ENCODE measurements at places on chromosomes 3 and 15.
A peak's percentile ranks its signal among the peaks of the same experiment; 100 is the strongest.

- no peak for DNase-seq
These were observed 38.4 kb downstream of the MEIS2 start for GRCh38 chr15:37061996-37062395.

DNA sequence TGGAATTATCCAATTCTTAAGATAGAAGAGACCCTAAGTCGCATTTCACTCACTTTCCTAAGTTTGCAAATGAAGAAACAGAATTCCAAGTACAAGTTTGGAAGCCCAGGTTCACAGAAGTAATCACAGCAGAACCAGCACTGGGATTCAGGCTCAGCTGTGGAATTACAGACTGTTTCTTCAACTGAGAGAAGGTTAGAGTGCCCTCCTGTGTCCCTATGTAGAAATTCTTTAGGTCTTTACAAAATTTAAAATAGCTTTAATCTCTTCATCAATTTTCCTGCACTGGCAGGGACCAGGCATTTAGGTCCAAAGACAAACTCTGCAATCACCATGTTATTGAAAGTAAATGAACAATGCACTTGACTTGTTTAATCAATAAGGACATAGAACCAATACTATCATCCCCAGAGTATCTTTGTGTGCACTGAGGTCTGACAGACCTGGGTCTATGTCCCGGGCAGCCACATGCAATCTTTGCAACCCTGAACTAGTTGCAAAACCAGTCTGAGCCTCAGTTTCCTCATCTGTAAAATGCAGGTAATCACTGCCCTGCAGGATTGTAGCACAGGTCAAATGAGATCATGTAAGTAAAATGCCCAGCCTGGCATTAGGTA lies 96.3 kb upstream of the ZBED2 start:
- DNase-seq: peak; percentile 58

DNA sequence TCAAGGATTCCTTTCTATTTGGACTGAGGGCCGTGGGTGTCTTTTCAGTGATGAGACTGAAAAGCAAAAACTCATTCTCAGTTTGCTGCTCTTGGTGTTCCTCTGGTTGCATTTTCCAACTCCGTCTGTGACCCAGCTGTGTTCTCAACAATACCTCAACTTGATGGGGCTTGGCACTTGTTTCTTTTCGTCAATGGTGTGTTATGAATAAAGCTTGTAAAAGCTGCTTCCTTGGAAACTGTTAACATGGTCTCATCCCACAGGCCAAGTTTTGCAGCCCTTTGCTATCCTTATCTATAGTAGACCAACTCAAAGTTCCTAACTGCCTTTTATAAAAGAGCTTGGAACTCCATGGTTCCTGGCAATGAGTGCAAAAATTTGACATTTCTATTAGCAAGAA lies 142.5 kb upstream of the UBE2E1 start:
- DNase-seq: no peak

DNA sequence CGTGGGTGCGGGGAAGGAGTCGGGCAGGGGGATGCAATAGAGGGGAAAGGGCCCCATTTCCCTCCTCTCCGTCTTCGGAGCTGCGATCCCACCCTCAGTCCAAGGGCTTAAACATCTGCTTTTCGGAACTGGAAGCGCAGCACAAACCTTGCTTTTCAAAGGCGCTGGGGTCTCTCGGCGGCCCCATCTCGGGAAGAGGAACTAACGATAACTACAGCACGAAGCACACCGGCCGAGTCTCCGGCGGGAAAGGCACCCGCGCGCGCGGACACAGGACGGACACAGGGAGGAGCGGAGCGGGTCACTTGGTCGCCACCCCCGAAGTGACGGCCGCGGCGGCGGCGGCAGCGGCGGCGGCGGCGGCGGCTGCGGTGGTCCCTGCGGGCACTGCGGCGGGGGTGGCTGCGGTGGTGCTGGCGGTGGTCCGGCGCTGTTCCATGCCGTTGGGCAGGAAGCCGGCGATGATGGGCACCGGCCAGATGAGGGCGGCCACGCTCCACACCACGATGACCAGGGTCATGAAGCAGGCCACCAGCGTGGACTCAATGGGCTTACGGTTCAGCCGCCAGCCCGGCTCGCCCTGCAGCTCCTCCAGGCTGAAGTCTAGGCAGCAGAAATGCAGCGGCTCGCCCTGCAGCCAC lies 1.1 kb downstream of the TMEM158 start:
- peak; percentile 68 for DNase-seq

GRCh38 chr15:69462030-69462492 lies 9.4 kb downstream of the RPLP1 start:
- no peak for DNase-seq

DNA sequence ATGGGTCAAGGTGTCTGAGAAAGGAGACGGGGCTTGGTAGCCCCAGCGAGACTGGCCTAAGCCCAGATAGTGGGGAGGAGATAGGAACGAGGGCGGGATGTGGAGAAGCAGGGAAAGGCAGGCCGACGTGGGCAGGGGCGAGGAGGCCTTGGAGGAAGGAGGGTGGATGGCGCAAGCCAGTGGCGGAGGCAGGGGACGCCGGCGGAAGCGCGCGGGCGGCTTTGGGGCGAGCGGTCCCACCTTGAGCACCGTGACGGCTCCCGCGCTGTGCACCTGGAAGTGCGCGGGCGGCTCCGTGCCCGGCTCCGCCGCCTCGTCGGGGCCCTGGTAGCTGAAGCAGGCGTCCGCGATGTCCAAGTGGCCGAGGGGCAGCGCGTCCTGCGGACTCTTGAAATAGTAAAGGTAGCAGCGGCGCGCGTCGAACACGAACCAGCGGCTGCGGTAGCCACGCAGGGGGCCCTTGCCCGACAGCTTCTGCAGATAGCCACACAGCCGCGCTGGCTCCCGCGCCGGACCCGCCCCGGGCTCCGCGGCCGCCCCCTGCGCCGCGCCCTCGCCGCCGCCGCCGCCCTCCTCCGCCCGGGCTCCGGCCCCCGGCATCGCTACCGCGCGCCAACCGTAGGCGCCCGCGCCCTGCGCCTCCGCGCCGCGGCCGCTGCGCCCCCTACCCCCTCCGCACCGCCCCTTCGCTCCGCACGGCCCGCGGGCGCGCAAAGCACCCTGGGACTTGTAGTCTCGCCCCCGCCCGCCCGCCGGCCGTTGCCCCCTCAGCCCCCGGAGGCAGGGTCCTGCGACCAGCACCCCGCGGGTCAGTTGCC lies at the start of gene TBC1D2B:
Gene TBC1D2B, minus strand, starts transcription at position 659 of the 818 bp plus-strand sequence. Its CDS starts 59 bp downstream, at position 600.
- DNase-seq: no peak

DNA sequence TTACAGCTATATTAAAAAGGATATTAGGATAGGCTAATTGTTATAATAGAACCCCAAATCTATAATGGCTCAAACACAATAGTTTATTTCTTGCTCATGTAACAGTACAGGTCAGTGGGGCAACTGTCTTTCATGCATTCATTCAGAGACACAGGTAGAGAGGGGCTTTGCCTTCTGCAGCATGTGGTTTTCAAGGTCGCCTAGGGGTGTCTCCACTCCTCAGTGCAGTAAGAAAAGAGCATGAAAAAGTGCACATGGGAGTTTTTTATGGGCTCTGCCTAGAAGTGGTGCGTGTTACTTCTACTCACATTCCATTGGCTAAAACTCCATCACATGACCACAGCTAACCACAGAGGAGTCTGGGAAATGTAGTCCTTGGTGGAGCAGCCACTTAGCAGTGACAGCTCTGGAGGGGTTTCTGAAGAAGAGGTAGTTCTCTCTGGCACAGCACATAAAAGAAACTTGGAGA lies 1.8 kb downstream of the ZBTB38 start:
- peak; percentile 91 for DNase-seq

GRCh38 chr3:167859610-167860009 lies 124.1 kb downstream of the SERPINI1 start:
- no peak for DNase-seq

DNA sequence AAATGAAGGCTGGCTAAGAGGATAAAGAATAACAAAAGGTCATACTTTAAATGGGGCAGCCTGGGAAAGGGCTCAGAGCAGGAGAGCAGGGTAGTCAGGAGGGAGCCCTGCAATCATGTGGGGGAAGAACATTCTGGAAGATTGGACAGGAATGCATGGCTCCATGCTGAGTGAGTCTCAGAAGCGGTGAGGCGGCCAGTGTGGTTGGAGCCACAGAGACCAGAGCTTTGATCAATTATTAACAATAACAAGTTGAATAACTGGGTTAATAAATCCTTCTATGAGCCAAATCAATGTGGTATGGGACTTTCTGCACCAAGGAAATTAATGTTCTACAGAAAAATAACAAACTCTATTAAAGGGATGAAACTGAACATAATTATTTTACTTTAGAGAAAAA lies 57.9 kb upstream of the DCUN1D1 start:
- no peak for DNase-seq

DNA sequence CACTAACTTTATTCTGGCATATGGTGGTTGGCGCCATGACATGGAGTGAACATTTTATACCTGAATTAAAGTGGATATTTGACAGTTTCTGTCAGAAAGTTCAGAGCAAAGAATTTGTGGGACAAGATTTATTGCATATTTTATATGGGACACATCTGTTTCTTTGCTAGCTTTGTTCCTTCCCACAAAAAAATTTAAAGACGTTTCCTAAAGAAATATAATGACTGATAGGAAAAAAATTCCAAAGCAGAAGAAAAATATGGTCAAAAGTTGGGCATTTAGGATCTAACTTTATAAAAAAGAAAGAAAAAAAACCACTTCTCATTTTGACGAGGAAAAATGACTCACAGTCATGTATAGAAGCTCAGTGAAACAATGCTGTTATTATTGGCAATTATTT lies 101.6 kb downstream of the GREM1 start:
- peak; percentile 93 for DNase-seq

All from fibroblast of upper back skin (primary cell).